ENCODE measurements at places on chromosomes 11 and 22.

DNA sequence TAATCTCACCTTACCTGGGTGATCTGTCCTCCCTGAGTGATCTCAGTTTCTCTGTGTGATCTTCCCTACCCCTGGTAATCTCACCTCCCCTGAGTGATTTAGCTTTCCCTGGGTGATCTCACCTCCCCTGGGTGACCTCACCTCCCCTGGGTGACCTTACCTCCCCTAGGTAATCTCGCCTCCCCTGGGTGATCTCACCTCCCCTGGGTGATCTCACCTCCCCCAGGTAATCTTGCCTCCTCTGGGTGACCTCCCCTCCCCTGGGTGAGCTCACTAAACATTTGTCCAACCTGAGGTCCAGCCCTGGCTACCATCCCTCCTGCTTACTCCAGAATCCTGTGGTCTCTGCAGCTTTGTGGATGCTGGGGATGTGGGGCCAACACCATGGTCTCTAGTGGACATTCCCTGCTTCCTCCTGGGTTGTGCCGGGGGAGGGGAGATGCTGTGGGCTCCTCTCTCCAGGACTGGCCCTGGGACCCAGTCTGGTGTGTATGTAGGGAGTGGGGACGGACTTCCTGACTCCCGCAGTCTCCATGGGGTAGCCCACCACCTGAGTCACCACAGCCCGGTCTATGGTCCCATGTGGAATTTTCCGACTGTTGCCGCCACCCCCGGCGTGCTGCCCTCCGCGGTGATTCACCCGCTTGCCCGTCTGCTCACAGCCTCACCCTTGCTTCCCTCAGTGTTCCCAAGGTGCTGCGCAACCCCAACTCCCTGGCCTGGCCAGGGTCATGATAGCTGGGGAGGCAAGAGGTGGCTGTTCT, 9.9 kb downstream of the LSP1 start:
- peak; percentile 80 for DNase-seq

DNA sequence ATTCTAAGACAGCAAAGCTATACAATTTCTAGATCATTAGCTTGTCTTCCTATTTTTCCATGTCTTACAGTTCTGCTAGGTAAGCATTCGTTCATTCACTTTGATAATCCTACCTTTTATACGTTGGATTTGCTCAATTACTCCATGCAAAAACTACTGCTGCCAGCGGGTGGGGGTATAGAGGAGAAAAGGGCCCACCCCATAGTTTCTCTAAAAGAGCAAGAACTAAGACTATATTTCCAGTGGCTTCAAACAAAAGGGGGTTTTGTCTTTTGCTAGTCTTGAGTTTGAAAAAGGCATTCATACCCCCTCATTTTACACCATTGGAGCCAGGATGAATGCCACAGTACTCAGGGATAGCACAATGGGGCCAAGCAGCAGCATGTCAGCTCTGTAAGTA, 155.7 kb downstream of the WT1 start:
- DNase-seq = no peak

DNA sequence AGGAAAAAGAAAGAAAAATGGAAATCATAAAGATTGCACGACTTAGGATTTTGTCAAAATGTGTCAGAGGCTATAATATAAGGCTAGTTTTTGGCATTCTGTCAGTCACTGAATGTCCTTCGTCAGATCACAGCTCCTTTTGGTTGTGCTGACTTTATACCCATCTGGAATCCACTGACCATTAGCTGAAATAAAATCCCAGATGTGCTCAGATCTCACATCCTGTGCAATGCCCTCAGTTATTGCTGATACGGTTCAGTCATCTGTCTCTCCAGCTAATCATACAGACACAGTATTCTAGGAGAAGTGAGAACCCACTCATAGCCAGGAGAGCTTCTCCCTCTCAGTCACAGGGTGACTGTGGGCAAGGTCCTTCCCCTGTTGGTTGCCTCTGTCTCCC, 11.5 kb downstream of the CD44 start:
- DNase-seq = peak; percentile 58

DNA sequence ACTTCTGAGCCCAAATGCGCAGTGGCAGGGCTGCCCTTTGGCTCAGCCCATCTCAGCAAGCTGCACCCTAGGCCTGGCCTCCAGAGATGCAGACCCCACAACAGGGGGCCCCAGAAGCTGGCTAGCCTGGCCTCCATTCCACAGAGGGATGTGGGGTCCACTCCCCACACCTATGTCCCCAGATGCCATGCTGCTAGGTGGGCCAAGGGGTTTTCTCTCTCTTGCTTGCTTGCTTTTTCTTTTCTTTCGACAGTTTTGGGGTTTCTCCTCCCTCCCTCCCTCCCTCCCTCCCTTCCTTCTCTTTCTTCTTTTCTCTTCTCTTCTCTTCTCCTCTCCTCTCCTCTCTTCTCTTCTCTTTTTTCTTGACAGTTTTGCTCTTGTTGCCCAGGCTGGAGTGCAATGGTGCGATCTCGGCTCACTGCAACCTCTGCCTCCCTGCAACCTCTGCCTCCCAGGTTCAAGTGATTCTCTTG, 9.6 kb downstream of the SCARF2 start:
- no peak for DNase-seq

DNA sequence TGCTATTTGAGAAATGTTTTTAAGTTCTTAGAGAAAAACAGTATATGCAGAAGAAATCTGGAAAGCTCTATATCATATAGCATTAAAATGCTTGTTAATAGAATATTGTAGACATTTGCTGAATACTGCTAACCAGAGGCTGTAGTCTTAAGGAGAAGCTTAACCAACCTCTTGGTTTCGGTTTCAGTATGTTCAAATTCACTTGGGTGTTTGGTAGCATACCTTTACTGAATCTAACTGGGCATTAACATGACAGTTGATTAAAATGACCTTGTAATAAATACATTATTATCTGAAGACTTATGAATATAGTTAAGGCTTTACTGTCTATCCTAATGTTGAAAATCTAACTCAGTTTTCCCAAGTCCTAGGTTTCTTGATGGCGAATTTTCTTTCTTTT, 5.4 kb downstream of the PCF11 start:
- DNase-seq = peak; percentile 12

All from suppressor macrophage treated with lipopolysaccharide for 1 hour (primary cell).